Effector CD8-positive, alpha-beta T cell (primary cell): ENCODE measurements at places on chromosomes 6 and 20.

GRCh38 chr6:83474309-83474708 is 38.0 kb upstream of the PRSS35 start:
- DNase-seq: no peak

GRCh38 chr6:12333128-12333527 is 43.0 kb downstream of the EDN1 start:
- DNase-seq: no peak

DNA sequence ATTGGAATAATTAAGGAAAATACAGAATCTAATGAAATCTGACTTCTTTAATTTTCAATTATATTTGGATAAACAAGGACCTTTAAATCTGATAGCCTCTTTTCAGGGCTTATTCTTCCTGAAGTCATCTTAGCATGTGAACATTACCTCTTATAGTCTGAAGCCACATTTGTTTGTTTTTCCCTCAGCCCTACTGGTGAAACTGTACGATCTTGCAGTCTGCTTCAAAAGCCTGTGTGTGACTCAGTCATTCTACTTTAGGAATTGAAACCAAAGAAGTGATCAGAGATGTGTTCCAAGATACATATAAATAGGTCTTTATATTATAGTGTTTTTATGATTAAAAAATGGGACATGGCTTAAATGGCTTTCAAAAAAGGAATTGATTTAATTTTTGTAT is 67.5 kb downstream of the MACROD2 start:
- no peak for DNase-seq

DNA sequence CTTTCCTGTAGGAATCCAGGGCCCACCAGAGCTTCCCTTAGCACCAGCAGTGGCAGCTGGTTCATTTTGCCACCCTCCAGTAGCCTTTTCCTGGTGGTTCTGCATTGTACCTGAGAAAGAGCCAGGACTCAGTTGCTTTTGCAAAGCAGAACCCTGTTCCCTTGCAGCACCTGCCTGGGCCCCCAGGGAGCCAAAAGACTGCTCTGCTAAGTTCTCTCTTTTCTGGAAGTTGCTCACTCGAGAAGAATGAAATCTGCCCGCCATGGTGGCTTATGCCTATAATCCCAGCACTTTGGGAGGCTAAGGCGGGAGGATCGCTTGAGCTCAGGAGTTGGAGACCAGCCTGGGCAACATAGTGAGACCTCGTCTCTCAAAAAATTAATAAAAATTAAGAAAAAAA is 24.0 kb downstream of the GHRH start:
- no peak for DNase-seq

GRCh38 chr20:14406495-14406894 is 69.1 kb upstream of the FLRT3 start:
- DNase-seq: no peak

GRCh38 chr6:44064089-44064947 is 62.9 kb downstream of the MRPL14 start:
- DNase-seq: no peak

DNA sequence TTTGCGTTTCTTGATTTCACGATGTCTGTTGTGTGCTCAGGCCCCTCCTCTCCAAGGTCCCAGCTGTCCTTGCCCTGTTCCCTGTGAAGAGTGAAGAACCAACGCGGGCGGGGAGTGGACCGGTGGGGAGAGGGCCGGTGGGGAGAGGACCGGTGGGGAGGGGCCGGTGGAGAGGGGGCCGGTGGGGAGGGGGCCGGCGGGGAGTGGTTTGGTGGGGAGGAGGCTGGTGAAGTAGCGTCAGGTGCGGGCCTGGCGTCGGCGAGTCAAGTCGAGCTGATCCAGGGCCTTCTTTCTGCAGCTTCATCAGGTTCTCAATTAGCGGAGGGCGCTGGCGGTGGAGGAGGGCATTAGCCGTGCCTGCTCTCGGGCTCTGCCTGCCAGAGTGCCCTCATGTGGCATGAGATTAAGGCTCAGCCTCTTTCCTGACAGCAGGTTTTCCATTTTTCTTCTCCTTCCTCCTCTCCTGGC is 21.2 kb upstream of the BHLHE23 start:
- peak; percentile 27 for DNase-seq

GRCh38 chr20:10861619-10862018 is 187.8 kb upstream of the JAG1 start:
- DNase-seq: no peak

GRCh38 chr20:45630371-45630770 is 713 bp downstream of the WFDC9 start:
- no peak for DNase-seq

DNA sequence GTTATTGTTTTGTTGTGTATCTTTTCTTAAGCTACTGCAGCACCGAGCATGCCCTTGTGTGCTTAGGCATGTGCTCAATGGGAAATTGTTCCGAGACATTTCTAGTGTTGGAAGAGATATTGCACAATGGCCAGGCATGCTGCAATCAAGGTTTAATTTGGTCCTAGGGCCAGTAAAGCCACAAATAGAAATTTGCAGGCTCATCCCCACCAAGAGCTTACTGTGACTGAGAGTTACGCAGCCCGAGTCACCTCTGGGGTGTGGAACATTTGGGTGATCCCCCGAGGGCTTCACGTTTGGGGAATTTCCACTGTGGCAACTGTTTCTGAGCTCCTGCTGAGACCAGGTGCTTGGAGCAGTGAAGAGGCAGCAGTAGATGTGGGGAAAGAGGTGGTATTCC is 65.8 kb downstream of the ADTRP start:
- no peak for DNase-seq

- no peak for DNase-seq
These were observed 60.4 kb upstream of the AKAP12 start for GRCh38 chr6:151179321-151179720.

GRCh38 chr6:39140556-39141167 is 25.7 kb upstream of the SAYSD1 start:
- DNase-seq: no peak

DNA sequence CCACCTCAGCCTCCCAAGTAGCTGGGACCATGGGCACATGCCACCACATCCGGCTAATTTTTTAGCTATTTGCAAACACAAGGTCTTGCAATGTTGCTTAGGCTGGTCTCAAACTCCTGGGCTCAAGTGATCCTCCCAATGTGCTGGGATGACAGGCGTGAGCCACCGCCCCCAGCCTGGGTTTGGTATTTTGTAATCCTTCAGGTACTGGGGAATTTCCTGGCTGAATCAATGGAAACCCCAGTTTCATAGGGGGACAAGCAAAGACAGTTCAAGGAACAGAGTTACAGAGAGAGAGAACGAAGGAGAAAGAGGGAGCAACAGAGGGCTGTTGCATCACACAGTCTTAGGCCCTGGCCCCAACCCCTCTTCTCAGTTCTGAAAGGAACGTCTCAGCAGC is 35.7 kb downstream of the RAB44 start:
- no peak for DNase-seq

GRCh38 chr20:46646659-46647380 is 4.4 kb downstream of the SLC13A3 start:
- no peak for DNase-seq

DNA sequence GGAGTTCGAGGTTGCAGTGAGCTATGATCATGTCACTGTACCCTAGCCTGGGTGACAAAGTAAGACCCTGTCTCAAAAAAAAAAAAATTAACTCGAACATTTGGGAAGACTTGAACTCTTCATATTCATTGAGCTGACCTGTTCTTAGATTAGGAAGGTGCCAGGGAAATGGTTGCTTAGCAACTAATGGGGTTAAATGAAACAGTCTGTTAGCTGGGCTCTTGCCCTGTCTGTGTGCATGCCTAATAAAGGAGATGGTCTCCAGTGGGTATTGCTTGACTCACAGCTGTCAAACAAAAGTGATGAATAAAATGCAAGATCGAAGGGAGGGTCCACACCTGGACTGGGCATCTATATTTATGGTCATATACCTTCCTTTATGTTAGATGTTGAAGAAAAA is 101.8 kb downstream of the KLHL32 start:
- DNase-seq: no peak

DNA sequence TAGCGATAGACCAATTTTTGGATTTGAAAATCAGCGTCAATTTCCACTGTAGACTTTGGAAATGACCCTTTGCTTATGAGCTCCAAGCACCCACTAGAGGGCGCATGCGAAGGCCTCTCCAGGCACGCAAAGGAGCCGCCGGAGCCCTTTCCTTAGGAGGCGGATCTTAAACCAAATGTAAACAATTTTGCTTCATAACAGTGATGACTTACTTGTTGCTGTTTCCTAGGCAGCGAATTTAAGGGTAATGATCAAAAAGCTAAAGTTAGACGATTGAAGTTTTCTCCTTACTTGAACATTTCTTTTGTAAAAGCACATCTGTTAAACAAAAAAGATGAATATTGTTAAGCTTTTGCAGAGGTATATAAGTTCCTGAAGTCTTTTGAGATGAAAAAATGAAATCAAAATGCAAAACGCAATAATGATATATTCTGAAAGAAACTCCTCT is 29.2 kb upstream of the EXOC2 start:
- peak; percentile 47 for DNase-seq

- DNase-seq: no peak
These were observed 16.2 kb downstream of the TNXB start for GRCh38 chr6:32092760-32093497.

GRCh38 chr20:32642257-32643046 is 31.3 kb downstream of the C20orf203 start:
- DNase-seq: no peak

DNA sequence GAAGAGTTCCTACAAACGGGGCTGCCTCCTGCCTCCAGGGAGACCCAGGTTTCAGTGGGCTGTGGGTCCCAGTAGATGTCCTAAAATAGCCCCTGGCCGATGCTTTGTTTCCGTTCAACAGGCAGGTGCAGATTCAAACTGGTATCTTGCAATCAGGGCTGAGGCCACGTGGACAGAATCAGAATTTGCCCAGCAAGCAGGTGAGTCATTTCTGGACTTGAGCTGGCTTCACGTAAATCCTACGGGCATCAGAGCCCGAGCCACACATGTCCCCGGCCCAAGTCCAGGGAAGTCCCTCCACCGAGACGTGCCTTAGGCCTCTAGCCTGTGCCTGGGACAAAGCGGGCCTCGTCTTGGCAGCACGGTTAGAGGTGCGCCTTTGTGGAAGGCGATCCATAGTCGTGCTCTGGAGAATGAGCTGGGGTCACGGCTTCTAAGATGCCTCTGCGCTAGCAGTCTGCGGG is 101.6 kb upstream of the FRMD1 start:
- DNase-seq: no peak

- DNase-seq: no peak
These were observed 2.6 kb downstream of the MCUR1 start for GRCh38 chr6:13811627-13812358.
